Upper lobe of left lung (tissue), 6 donors: ENCODE measurements at places on chromosomes 5 and 9. TPM values are rescaled to one million over a fixed set of nuclear protein-coding genes. Genes with fewer than 3 reads are reported as not detected.

The LCN9 gene
- not detected for total RNA-seq

The PCDHGB6 gene
- 3.6 TPM for total RNA-seq

The CAMK4 gene
- 1.9 TPM for total RNA-seq

The TMEM232 gene
- 1.5 TPM for total RNA-seq

The DMGDH gene
- total RNA-seq = 0.46 TPM

The NR4A3 gene
- 5.0 TPM for total RNA-seq

The CYSRT1 gene
- total RNA-seq = 1.7 TPM

The CSF1R gene
- total RNA-seq = 63.9 TPM

The RASGEF1C gene
- total RNA-seq = not detected

The LEAP2 gene
- 0.74 TPM for total RNA-seq

The GABRB2 gene
- total RNA-seq = 0.44 TPM

The PCDHB8 gene
- total RNA-seq = not detected

The PRUNE2 gene
- total RNA-seq = 8.1 TPM

DNA sequence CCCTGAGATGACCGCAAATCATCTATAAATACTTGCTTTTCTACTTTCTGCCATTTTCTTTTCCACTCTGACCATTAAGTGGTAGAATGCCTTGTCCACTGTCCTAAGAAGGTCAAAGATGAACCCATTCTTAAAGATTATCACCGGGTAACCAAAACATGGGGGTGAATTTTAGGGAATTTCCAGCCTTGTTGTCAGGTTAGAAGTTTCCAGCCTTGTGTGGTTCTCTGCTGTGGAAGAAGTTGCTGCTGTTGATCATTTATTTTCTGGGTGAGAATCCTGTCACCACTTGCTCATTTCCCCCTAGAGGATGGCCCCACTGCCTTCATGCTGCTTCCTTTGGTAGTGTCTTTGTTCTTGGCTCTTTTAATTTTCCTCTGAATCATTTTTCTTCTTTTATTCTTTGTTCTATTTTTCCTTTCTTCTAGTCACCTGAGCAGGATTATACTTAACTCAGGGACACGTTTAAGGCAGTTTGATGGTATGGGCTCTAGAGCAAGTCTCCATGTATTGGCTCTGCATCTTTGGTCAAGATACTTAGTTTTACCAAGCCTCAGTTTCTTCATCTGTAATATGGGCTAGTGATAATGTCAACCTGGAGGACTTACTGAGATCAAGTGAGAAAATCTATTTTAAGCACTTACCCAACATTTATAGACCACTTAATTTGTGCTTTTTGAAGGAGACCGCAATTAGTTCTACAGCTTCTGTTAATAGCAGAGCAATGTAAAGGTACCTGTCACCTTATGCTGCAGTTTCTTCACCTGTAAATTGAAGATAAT, 266.2 kb downstream of the ARHGAP26 start:
- no peak for DNase-seq
- H3K4me3 ChIP-seq = no peak overlapping the region
- H3K4me1 ChIP-seq = no peaks in the 10 kb centered on the region
- no peak overlapping the region for H3K27ac ChIP-seq
- no peaks in the 10 kb centered on the region for H3K36me3 ChIP-seq

GRCh38 chr5:134028496-134028895, 23.7 kb upstream of the VDAC1 start:
- no peaks in the 10 kb centered on the region for H3K36me3 ChIP-seq
- DNase-seq = no peak
- H3K4me3 ChIP-seq = no peak overlapping the region
- H3K27me3 ChIP-seq = no peaks in the 10 kb centered on the region
- H3K27ac ChIP-seq = no peak overlapping the region

GRCh38 chr9:78210841-78211301, 25.0 kb upstream of the CEP78 start:
- no peaks in the 10 kb centered on the region for H3K4me1 ChIP-seq
- H3K4me3 ChIP-seq = no peak overlapping the region
- H3K27ac ChIP-seq = no peak overlapping the region
- no peaks in the 10 kb centered on the region for H3K27me3 ChIP-seq
- no peak for DNase-seq

DNA sequence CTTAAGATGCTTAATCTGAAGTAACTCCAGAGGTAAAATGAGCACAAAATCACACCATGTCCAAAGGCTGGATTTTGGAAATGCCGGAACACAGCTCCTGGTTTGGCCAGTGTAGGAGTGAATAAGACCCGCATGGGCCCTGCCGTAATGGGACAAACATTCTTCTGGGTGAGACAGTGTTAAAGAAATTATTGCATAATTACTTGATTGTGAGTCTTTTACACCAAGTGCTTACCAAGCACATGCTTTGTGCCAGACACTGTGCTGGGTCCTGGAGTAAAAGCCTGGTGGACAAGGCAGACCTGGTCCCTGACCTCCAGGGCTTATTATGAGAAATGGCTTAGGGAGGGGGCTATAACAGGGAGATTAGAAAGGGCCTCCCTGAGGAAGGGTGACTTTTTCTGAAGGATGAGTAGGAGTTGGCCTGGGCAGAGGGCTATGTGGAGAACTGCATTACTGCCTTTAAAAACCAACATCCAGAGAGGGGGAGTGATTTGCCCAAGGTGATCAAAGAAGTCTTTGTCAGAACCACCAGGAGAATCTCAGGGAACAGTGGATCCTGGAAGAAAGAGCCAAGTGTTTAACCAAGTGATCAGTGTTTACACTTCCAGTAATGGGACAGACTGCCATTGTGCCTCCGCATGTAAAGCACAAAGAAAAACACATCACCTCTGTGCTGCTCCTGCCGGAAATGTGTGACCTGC, 3.5 kb downstream of the PDE6A start:
- no peak for DNase-seq
- H3K4me3 ChIP-seq = no peak overlapping the region
- H3K4me1 ChIP-seq = peaks cover 8% of the 10 kb centered on the region
- no peaks in the 10 kb centered on the region for H3K27me3 ChIP-seq

- no peaks in the 10 kb centered on the region for H3K36me3 ChIP-seq
- DNase-seq = no peak
- no peaks in the 10 kb centered on the region for H3K27me3 ChIP-seq
- no peaks in the 10 kb centered on the region for H3K4me1 ChIP-seq
These were observed 825.9 kb upstream of the GRAMD2B start for GRCh38 chr5:125597338-125597737.

DNA sequence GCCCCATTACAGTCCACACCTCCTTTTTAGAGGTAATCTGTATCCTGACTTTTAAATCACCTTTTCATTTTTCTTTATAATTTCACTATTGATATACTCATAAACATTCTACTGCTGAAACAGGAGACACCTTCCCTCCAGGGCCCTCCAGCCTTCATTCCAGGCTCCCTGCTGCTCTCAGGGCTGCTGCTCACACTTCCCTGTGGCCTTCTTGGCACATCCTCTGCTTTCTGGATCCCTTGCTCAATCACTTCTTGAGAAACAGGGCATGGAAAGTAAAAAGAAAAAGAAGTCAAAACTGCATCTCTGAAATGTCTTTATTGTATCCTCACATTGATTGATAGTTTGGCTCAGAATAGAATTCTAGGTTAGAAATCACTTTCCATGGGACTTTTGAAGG, 19.3 kb upstream of the WNT8A start:
- no peaks in the 10 kb centered on the region for H3K4me1 ChIP-seq
- H3K4me3 ChIP-seq = no peak overlapping the region
- no peak overlapping the region for H3K27ac ChIP-seq
- H3K27me3 ChIP-seq = no peaks in the 10 kb centered on the region

GRCh38 chr9:69454321-69454720, 129.3 kb downstream of the ENTREP1 start:
- no peak overlapping the region for H3K4me3 ChIP-seq
- no peaks in the 10 kb centered on the region for H3K36me3 ChIP-seq
- H3K4me1 ChIP-seq = no peaks in the 10 kb centered on the region
- no peaks in the 10 kb centered on the region for H3K27me3 ChIP-seq
- no peak overlapping the region for H3K27ac ChIP-seq

GRCh38 chr9:31471010-31471409, 913.4 kb upstream of the ACO1 start:
- DNase-seq = no peak
- no peaks in the 10 kb centered on the region for H3K27me3 ChIP-seq
- no peak overlapping the region for H3K4me3 ChIP-seq

DNA sequence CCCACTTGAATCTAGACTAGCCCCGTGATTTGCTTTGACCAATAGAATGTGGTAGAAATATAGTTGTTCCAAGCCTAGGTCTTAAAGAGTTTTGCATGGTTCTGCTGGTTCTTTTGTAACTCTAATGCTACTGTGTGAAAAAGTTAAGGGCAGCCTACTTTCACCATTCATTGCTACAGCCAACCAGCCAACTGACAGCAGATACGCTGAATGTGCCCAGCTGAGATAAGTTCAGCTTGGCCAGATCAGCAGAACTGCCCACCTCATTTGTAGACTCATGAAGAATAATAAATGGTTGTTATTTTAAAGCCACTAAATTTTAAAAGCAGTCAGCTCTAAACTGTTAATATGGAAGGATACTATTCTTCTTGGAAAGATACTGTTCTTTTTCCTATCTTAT, 23.9 kb downstream of the NR3C1 start:
- H3K4me3 ChIP-seq = no peak overlapping the region
- H3K36me3 ChIP-seq = peaks cover 5% of the 10 kb centered on the region
- H3K4me1 ChIP-seq = peaks cover 9% of the 10 kb centered on the region
- H3K27me3 ChIP-seq = no peaks in the 10 kb centered on the region
- H3K27ac ChIP-seq = no peak overlapping the region
- no peak for DNase-seq

DNA sequence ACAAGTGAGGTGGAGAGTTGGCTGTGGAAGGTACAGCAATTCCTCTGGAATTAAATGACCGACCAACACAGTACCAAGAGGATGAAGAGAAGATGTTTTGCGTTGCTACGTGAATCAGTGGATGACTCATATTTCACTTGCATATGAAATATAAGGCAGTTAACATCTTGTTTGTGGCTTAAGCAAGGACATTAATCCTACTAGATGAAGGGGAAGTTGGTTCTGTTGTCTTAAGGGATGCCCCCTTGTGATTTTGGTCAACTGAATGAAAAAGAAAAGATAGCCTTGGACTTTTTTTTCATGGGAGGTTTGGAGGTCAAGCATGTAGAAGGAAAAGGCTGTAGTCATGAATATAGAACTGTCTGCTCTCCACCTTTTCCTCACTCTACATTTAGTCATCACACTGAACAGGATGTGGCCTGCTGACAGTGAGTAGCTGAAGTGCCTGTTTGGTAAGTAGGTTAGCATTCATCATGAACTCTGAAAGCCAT, 33.9 kb downstream of the VLDLR start:
- H3K4me3 ChIP-seq = no peak overlapping the region
- peaks cover 33% of the 10 kb centered on the region for H3K36me3 ChIP-seq

DNA sequence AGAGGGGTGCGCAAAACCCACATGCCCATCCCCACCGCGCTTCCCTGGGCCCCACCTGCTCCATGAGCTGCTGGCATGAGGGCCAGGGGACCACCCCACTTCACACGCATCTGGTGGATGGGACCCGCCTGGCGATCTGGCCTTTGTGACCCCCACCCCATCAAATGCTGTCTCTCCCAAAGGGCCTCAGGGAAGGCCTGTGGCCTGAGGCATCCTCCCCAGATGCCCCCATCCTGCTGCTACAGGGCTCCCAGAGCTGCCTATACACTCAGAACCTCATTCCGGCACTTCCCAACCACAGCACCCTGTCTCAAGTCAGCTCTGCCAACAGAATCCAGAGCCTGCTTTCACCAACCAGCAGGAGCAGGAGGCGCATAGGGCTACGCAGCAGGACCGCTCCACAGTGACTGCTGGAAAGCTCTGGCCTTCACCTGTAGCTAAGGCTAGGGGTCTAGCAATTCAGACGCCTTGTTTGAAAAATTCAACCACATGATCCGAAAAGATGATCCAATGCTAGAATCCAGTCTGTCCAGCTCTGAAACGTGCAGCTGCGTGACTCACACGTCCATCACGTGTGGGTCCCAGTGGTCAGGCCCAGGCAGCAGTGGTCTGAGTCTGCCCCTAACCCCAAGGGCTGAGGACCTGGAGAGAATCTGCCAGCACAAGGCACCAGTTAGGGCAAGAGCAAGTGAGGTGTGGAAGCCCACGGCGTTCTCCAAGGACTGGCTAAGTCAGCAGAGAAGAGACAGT, 1.4 kb upstream of the SNAPC4 start:
- H3K4me3 ChIP-seq = no peak overlapping the region
- H3K27me3 ChIP-seq = no peaks in the 10 kb centered on the region
- H3K36me3 ChIP-seq = peaks cover 9% of the 10 kb centered on the region
- DNase-seq = peak; percentile 38
- H3K27ac ChIP-seq = no peak overlapping the region

DNA sequence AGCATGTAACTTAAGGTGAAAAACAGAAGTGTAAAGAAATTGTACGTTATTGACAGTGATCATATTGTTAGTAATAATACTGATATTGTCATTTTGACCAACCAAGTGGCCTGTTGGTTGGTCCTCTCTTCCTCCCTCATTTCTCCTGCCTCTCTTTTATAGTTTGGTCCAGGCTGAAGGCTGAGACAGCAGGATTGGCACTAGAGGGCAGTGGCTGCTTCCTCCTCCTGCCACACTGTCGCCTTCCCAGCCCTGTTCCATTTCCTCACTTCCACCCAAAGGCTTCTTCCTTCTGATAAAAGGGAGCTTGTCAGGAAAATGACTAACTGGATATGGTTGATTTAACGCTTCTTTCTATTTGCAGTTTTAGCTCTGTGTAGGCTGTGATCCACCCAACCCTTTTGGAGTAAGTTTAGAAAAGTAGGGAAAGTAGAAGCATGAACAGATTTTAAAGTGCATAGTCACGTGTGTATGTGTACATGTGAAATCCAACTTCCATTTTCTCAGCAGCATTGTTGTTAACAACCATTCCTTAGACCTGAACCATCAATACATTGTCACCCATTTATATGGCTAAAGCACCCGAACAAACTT, 35.6 kb downstream of the PTCD2 start:
- H3K4me1 ChIP-seq = no peaks in the 10 kb centered on the region
- H3K27me3 ChIP-seq = no peaks in the 10 kb centered on the region
- H3K36me3 ChIP-seq = peaks cover 3% of the 10 kb centered on the region
- no peak overlapping the region for H3K27ac ChIP-seq
- H3K4me3 ChIP-seq = no peak overlapping the region

DNA sequence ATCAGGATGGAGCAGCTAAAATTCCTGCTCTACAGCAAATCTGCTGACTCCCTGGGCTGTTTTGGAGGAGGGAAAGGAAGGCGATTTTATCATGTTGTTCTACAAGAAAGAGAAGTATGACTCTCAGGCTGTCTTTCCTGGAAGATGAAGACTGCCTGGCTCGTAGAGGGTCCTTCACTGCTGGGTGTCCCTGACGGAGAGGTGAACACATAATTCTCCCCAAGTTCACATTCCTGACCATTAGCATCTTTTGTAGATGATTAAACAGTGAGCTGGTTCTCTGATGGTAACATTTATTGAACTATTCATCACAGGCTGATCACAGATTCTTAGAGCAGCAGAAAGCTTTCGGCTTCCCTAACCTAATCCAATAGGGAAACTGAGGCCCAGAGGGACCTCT, 212.4 kb upstream of the GLRA1 start:
- no peaks in the 10 kb centered on the region for H3K36me3 ChIP-seq
- DNase-seq = no peak
- H3K4me3 ChIP-seq = no peak overlapping the region
- H3K4me1 ChIP-seq = no peaks in the 10 kb centered on the region
- no peaks in the 10 kb centered on the region for H3K27me3 ChIP-seq

- no peak overlapping the region for H3K27ac ChIP-seq
- H3K4me1 ChIP-seq = no peaks in the 10 kb centered on the region
- no peaks in the 10 kb centered on the region for H3K36me3 ChIP-seq
- no peak for DNase-seq
- no peak overlapping the region for H3K4me3 ChIP-seq
These were observed 567.0 kb downstream of the BNC2 start for GRCh38 chr9:16303506-16303905.

- H3K27ac ChIP-seq = no peak overlapping the region
- no peaks in the 10 kb centered on the region for H3K27me3 ChIP-seq
- no peaks in the 10 kb centered on the region for H3K36me3 ChIP-seq
- no peaks in the 10 kb centered on the region for H3K4me1 ChIP-seq
- no peak overlapping the region for H3K4me3 ChIP-seq
- DNase-seq = no peak
These were observed 38.4 kb upstream of the SMIM15 start for GRCh38 chr5:61200582-61201155.
